ENCODE measurements at places on chromosomes 5 and 9.

GRCh38 chr5:27434335-27434734 lies 395.9 kb upstream of the CDH9 start:
- no peak for DNase-seq

- no peak for DNase-seq
These were observed 91.8 kb upstream of the CXCL14 start for GRCh38 chr5:135670588-135670987.

DNA sequence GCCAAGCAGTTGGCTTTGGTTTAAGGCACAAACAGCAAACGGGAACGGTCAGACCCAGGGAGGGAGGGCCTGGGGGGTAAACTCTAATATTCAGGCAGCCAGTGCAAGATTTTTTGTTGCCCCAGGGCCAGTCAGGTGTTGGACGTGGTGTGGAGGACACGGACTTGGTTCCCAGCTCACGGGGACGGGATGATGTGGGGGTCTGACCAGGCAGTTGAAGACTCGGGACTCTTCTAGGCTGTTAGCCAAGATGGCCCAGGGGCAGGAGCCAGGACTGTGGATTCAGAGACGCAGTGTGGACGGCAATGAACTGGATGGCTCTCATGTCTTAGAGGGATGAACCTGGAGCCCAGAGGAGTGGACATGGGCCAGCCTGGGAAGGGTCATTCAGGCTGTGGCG lies 169.2 kb downstream of the C9orf50 start:
- no peak for DNase-seq

DNA sequence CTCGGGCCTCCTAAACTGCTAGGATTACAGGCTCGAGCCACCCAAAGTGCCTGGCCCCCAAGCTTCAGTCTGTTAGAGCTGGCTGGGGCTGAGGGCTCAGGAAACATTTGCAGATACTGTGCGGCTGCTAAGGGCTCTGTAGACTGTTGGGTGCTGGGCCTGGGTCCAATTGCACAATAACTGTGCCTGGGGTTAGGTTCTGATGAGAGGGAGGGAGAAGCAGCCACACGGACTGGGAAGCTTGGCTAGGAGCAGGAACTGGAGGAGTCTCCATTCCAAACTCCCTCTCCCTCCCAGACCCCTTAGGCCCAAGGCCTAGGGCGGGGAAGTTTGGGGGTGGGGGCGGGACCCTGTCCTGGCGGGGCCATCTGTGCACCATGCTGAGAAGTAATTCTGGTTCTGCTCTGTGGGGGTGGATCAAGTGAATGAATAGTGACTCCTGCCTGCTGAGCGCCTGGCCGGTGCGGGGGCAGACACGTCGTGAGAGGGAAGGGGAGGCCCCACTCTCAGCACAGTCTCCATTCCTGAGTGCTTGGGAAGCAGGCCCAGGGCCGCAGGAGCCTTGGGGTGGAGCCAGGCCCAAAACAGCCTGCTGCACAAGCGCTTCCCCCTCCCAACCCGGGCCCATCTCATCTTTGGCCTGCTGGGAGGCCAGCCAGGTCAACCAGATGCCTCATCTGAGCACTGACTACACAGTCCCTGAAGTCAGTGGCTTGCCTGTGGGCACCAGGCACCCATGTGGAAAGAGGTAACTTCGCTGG lies 1.5 kb downstream of the ASS1 start:
- DNase-seq = no peak

DNA sequence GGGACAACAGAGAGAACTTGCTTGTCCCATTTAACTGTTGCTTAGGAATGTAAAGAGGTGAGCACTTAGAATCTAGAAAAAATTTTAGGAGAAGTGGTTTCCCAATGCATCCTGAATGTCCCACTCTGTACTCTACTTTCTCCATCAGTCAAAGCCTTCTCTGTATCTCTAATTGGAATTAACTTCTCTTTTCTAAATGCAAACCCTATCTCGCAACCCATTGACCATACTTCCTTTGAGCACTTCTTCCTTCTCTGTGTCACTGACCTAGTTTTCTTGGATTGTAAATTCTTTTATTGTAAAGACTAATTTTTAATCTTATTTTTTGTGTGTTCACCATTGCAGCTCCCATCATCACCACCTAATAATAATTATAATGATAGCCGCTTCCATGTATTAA lies 33.3 kb downstream of the ADRB2 start:
- DNase-seq = peak; percentile 12

DNA sequence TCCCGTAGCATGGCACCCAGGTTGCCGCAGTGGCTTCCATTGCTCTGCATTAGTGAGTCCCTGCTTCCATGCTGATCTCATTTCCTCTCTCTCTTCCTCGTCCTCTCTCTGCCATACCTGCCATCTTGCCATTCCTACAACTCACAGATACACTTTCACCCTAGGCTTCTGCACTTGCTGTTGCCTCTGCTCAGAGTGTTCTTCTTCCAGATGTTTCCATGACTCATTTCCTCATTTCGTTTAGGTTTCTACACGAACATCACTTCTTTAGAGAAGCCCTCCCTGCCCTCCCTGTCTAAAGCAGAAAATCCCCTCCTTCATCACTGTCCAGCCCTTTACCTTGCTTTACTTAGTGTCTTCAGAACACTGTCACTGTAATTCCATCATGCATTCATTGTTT lies 115.2 kb upstream of the WWC1 start:
- no peak for DNase-seq

DNA sequence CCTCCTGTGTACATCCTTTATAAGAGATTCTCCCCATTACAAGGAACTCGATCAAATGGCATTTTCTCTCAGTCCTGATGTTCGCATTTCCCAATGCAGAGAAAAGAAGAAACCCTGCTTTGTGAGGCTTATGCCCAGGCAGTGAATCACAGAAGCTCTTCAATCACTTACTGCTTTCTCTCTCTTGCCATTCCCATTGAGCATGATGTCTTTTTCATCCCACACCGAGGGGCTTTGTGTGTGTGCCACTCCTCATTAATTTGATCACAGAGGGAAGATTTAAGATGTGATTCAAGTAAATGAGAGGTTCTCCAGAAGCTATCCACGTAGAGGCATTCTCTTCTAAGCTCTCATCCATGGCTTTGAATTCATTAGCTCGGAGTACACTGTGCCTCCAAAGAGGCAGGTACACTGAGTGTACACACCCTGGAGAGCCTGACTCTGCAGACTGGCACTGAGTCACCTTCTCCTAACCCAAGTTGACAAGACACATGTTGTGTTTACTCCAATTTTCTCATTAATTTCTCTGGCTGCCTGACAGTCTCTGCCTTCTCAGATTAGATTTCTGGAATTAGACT lies 45.4 kb downstream of the MFAP3 start:
- DNase-seq = no peak

- no peak for DNase-seq
These were observed 73.1 kb downstream of the NDUFAF2 start for GRCh38 chr5:61018062-61018461.

DNA sequence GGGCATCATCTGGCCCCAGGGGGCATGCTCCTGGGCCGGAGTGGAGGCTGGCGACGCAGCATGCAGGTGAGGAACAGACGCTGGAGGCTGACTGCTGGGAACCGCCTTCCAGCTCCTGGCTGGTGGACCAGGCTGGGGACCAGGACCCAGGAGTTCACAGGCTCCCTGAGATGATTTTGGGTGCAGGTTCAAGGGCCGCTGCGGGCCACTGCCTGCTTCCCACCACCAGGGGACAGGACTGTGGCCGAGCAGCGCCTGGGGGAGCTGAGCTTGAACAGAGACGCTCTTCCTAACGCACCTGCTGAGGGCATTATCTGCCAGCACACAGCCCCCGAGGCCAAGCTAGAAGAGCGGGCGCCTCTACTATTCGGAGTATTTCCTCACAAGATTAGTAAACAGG lies 132.1 kb upstream of the RAPGEF1 start:
- no peak for DNase-seq

DNA sequence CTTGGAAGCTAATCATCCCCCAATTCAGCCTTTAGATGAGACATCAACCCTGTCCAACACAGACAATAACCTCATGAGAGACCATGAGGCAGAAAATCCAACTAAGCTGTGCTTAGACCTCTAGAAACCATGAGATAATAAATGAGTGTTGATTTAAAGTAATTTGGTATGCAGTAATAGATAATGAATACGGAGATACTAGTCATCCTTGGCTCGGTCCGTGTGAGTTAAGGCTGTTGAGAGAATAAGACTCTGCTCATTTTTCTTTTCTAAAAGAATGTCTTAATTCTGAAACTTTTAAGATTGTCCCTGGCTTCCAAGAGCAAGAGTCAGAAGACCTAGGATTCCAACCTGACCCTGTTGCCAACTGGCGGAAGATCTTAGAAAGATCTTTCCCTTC lies 6.1 kb downstream of the TNC start:
- no peak for DNase-seq

DNA sequence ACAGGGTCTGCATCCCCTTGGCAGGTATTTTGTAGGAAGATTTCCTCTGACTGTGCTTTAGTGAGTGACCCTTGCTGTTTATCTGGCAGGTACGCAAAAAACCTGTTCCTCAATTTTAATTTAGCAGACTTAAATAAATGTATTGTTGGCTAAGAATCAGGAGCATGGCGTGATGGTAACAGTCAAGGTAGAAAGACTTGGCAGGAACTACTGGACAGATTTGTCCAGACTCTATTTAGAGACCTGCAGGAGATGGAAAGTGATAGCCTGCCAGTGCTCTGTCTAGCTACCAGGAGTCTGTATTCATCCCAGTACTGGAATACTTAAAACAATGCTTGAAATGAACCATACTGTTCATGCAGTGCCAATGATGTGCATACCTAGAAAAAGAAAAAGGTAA lies 78.8 kb upstream of the MAST4 start:
- no peak for DNase-seq

- DNase-seq = no peak
These were observed 17.4 kb downstream of the UBTD2 start for GRCh38 chr5:172266071-172266675.

DNA sequence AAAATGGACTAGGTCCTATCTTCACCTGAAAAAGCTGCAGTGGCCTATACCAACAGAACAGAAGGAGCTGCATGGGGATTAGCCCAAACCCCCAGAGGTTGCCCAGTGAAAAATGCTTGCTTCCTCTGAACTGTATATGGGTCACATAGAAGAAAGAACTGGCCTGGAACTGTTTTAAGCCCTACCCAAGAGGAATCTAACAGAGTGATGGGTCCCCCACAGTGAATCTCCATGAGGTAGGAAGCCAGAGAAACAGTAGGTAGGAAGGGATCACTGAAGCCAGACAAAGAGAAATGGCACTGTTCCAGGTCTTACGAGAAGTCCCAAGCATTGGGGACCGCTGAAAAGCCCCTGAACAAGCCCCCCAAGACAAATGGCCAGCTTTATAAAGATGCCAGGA lies 28.8 kb upstream of the TRIM32 start:
- DNase-seq = no peak

DNA sequence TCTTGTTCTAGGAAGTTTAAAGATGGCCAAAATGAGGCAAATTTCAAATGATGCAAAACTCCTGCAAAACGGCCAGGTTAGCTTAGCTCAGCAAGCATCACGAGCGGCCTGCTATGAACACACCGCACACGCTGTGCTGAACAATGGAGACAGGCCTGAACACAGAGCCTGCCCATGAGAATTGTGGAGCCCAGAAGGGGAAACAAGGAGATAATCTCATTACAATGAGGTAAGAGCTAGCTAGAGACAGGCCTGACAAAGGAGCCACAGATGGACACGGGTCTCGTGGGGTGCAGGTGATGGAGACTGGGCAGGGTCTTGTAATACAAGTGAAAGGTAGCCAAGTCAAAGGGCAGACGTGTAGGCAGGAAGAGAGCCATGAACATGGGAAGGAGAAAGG lies 50.2 kb downstream of the PSMB7 start:
- no peak for DNase-seq

- no peak for DNase-seq
These were observed 78.7 kb downstream of the SLC25A46 start for GRCh38 chr5:110817459-110817858.

DNA sequence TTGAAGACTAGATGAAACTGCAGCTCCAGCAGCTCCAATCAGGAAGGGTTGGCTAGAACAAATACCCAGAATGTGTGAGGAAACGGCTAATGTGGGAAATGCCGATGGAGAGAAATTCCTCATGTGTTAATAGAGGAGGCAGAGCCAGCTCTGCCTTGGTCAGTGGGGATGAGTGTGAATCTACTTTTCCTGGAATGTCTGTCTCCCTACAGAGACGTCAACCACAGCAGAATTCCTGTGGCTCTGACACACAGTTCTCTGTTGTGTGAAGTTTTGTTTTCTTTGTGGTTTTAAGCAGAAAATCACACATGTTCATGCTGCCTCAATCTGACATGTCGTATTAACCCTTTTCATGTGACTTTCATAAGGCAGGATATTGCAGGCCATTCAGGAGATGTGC lies 476.6 kb upstream of the WWC1 start:
- DNase-seq = no peak

DNA sequence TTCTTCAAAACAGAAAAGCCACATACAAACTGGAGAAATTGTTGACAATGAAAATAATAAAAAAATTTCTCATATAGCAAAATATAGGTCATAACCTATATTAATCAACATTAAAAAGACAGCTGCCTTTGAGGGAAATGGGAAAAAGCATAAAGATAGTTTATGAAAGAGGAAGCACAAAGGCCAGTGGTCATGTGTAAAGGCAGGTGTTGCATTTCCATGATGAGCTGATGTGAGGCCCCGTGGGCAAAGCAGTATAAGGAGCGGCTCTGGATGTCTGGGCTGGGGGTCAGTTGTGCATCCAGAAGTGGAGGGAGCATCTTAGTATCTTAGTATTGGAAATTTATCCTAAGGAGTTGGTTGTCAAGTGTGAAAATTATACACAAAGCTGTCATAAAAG lies 18.3 kb downstream of the NDUFS6 start:
- DNase-seq = no peak

- peak; percentile 40 for DNase-seq
These were observed 12.5 kb downstream of the GARNL3 start for GRCh38 chr9:127277099-127277498.

DNA sequence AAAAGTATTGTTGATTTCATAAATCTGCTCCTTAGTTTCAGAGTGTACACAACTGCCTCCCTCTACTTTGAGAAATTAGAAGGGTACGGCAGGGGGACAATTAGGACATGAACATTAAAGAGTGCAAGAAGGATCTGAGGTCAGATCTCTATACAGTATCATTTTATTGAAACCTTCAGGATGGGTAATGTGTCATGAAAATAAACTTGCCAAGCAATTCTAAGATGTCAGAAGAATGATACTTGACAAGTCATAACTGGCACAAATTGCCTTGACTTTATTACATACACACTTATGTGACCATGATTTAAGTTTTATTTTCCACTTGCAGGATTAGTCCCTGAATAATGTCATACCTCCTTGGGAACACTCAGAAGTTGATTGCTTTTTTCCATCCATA lies 92.8 kb downstream of the PLPP1 start:
- no peak for DNase-seq

DNA sequence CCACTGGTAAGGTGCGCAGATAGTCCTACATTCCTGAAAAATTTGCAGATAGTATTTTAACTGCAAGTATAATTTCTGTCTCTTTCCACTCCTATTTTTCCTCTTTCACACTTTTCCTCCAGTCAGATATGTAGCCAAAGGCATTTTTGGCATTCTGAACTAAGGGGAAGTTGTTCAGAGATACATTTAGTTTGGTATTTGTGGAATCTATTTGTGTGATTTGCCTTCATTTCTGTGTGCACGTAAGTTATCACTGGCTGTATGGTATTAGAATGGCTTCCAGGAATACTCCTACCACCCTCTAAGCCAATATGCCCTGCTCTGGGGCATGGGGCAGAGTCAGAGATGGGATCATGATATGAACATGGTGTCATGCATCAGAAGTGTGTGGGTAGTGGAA lies 45.8 kb upstream of the GRAMD2B start:
- no peak for DNase-seq

Data from inflammatory macrophage (primary cell).